ENCODE measurements at places on chromosomes 12 and 14. TPM values are rescaled to one million over a fixed set of nuclear protein-coding genes. Genes with fewer than 3 reads are reported as not detected.

- DNase-seq = no peak
Observed at GRCh38 chr12:88505696-88506095, 74.6 kb downstream of the KITLG start.

DNA sequence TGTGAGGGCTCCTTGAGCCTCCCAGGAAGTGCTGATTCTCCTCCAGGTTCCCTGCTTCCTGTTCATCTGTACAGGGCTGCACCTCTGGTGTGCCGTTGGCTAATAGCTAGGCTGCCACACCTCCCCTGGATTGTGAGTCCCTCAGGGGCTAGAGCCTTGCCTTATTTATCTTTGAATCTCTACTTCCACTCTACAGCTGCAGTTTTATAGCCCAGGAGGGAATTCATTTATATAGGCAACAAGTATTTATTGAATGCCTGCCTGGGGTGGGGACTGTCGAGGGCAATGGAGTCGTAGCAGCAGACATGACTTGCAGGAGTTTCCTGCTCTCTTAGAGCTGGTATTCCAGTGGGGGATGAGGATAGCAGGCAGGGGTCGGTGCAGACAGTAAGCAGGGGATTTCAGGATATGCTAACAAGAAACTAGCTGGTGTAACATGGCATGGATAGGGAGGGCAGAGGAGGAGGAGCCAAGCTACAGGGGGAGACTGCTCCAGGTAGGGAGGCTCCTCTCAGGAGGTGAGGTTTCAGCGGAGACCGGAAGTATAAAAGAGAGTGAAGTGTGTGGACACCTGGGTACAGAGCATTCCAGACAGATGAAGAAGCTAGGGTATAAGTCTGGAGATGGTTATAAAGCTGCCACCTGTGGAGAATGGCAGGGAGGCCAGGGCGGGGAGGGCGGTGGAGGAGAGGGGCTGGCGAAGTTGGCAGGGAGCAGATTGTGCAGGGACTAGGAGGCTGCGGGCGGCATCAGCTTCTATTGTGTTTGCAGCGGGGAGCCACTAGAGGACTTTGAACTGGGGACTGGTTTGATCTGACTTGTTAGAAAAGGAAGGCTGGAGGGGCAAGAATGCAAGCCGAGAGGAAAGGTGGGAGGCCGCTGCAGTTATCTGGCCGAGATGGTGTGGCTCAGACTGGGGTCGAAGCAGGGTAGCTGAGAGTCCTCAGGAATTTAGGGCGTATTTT, 17.2 kb downstream of the USP30 start:
- DNase-seq = no peak

DNA sequence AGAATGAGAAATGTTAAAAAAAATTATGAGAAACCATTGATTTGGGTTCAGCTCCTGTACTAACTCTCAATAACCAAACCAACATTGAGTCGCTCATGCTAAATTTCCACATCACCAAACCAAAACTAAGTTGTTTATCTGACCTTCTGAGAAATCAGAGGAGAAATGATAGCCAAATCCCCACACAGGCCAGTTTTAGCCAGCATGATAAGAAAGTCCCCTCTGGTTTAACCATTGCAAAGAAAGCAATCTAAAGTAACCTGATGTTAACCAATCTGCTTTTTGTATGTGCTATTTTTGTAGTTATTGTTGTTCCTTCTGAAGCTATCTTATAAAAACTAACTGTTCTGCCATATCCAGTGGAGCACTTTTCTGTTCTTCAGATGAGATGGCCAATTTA, 599.7 kb downstream of the SLC16A7 start:
- no peak for DNase-seq

The INHBE gene
- not detected for total RNA-seq

DNA sequence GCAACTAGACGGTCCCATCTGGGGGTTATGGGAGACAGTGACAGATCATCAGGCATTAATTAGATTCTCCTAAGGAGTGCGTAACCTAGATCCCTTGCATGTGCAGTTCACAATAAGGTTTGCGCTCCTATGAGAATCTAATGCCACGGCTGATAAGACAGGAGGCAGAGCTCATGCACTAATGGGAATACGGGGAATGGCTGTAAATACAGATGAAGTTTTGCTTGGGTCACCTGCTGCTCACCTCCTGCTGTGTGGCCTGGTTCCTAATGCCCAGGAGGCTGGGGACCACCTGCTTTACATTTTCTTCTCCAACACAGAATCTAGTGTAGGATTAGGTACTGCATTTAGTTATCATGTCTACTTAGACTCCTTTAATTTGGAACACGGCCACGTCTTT, 49.7 kb upstream of the SAV1 start:
- no peak for DNase-seq

The MYF5 gene
- not detected for total RNA-seq

The CPNE8 gene
- 37.7 TPM for total RNA-seq

The LYZ gene
- 39.8 TPM for total RNA-seq

- DNase-seq = no peak
Observed at GRCh38 chr12:105978276-105978675, 160.5 kb downstream of the NUAK1 start.

The EPYC gene
- not detected for total RNA-seq

GRCh38 chr14:31419179-31419966, 977 bp downstream of the HEATR5A start:
- no peak for DNase-seq

Data from omental fat pad (tissue), 4 donors.